DMS79 (cell line): ENCODE measurements at places on chromosomes 6 and 20.

GRCh38 chr6:130713144-130713543 lies 114.1 kb upstream of the SMLR1 start:
- DNase-seq = no peak

- peak; percentile 60 for DNase-seq
Observed at GRCh38 chr6:68651011-68651985, 16.2 kb downstream of the ADGRB3 start.

GRCh38 chr6:50102676-50103075 lies 52.9 kb upstream of the DEFB112 start:
- no peak for DNase-seq

GRCh38 chr6:156718647-156719394 lies 58.4 kb upstream of the ARID1B start:
- no peak for DNase-seq

GRCh38 chr6:121755485-121755884 lies 320.0 kb downstream of the GJA1 start:
- no peak for DNase-seq

DNA sequence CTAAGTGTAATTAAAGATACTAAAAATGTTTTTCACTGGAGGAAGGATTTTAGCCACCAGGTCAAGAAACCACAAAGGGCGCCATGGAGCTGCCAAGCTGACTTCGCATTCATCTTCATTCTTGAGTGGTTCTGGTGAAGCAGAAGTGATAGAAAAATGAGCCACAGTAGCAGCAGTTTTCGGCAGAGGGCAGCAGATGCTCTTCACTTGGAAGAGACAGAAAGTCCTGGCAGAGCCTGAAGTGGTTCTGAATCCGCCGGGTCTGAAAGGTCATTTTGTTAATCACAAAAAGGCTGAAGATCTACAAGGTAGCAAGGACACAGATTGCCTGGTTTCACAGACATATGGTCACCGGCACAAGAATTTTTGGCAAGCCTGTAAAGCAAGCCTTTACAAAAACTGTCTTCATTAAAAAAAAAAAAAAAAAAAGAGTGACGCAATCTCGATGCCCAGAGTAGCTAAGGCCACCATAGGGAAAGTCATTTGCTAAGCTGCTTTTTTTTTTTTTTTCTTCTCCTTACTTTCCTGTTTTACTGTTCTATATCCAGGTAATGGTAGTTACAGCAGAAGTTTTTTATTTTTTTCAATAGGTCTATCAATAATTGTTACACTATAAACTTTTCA lies 345.1 kb upstream of the AGPAT4 start:
- no peak for DNase-seq

DNA sequence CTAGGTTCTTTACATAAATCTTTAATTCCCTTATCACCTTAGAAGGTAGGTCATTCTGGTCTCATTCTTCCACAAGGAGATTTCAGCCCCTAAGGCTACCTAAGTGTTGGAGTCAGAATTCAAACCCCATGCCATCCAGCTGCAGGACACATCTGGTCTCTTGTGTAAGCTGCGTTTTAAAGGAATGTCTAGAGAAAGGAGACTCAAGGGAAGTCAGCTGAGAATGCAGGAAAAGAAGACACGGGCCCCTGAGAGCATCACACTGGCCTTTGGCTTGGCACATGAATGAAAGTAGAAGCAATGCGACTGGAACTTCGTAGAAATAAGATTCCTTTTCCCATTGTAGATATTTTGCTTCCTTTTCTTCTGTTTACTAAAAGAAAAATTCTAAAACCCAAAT lies 76.7 kb upstream of the SYNJ2 start:
- DNase-seq = no peak

DNA sequence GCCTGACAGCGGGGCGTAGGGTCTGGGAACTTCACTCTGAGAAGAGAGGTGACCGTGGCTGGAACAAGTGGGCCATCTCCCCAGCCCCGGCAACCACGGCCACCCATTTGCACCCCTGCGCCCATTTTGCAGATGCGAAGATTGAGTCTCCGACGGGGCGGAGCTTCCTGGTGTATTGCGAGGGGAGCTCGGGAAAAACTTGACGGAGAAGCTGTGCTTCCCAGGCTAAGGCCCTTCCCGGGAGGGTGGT lies 653 bp downstream of the ZNF335 start:
- no peak for DNase-seq

DNA sequence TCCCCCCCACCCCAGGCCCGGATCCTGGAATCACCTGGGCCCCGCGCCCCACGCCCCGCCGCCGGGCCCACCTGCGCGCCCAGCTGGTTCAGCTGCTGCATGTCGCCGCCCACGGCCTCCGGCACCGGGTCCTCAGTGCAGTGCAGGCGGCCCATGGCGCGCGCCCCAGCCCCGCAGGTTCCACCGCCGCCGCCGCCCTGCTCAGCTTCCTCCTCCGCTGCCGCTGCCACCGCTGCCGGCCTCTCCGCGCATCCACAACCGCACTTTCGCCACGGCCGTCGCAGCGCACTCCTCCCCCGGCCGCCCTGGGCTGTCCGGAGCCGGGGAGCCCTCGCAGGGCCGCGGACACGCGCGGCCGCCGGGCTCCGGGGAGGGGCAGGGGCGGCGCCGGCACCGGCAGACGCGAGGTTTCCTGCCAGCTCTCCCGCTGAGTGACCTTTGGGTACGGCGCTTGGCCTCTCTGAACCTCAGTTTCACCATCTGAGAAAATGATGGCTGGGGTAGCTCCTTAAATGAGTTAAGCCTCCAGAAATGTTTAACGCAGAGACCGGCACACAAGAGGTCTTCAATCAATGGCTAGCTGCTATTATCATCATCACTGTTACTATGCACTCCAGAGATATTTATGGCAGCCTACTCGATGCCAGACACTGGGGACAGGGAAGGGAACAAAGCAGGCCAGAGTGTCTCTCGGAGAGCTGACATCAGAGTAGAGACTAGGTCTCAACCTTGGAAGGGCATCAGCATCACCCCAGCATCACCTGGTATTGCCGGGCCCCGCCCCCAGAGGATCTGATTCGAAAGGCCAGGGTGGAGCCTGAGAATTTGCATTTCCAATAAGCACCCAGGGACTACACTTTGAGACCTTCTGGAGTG lies at the start of gene COMMD7:
Gene COMMD7 (minus strand): TSS at position 231 of the 876 bp plus-strand sequence. CDS start 76 bp downstream, at position 155.
- DNase-seq = peak; percentile 24

- no peak for DNase-seq
Observed at GRCh38 chr20:48281501-48281900, 496.2 kb upstream of the SULF2 start.

GRCh38 chr6:144286503-144287393 lies 1.6 kb downstream of the UTRN start:
- DNase-seq = no peak

DNA sequence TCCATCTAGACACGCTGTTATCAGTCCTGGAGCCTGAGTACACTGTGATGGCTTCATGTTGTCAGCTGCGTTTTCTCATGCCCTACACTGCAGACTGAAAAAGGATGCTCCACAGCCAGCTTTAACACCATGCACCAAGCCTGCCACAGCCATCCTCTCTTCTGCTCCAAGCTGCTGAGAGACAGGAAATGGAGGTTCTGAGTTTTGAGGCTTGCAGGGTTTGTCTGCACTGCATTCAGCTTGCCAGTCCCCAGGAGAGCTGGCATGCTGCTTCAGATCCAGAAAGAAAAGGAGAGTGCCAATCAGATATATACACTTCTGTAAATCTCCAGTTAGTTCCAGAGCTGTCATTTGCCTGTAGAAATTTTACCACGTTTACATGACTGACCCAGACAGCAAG lies 550.7 kb upstream of the FLRT3 start:
- no peak for DNase-seq

DNA sequence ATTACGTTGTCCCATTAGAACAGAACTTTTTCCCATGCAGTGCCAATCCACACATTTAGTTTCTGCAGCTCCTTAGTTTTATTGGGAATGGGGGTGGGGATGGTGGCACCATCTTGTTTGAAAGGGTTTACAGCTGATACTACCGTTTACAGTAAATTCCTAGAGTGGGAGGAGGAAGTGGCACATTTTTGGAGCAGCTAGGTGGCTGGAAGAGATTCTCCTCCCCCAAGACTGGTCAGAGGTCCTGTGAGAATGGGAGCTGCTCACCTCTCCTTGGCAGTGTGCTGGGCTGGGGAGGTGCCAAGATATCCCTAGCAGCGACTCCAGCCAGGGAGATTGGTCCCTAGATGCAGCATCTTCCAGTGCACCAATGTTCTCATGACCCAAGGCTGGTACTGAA lies 12.4 kb upstream of the CCN6 start:
- no peak for DNase-seq

GRCh38 chr6:31354158-31354863 lies 2.7 kb downstream of the HLA-B start:
- DNase-seq = no peak

DNA sequence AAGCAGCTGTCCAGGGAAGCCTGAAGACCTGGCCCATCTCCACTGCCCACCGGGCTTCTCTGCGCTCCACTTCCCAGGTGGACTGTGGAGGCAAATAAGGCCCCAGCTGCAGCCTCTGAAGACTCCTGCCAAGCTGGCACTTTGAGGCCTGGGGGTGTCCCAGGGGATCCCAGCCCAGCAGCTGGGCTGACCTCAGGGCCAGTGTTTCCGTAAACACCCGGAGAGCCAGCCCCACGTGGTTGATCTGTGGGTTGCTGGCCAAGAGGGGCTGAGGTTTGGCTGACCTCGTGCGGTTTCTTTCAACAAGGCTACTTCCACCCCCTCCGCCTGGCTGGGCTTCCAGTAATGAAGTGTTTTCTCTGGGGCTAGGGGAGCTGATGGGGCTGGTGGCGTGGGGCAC lies 12.4 kb upstream of the CCN5 start:
- peak; percentile 12 for DNase-seq

- no peak for DNase-seq
Observed at GRCh38 chr20:31862506-31862905, 7.8 kb downstream of the DUSP15 start.

- DNase-seq = no peak
Observed at GRCh38 chr6:98992535-98992934, 44.8 kb upstream of the FBXL4 start.

- DNase-seq = no peak
Observed at GRCh38 chr20:8974009-8974708, 94.7 kb upstream of the PLCB4 start.

DNA sequence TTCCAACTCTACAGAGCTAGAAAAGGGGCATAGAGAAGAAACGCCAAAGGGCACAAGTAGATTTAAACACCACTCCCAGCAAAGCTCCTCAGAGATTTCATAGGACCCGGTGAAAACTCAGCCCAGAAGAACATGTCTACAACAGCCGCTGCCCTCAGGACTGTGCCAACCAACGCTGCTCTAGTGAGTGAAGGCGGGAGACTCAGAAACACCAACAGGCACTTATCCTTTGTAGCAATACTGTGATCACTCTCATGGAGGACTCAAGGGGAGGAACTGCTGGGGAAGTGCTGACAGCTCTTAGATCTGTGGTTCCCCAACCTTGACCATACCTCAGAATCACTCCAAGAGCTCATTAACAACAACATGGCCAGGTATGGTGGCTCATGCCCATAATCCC lies 39.5 kb downstream of the STAU1 start:
- no peak for DNase-seq

DNA sequence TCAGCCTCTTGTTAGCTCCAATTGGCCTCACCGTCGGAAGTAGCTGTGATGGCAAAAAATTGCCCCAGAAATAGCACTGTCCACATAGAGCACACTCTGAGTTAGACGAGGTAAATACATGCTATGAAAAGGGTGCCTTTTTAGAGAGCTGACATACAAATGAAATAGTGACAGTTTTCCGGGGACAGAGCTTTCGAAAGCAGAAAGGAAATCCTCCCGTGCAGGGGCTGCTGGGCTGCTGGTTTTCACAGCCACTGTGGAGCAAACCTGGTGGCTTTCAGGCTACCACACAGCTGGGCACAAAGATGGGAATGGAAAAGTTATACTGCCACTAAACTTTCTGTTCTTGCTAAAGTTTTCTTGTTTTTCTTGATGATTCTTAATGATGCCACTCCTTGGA lies 8.3 kb downstream of the SLPI start:
- DNase-seq = no peak

- DNase-seq = no peak
Observed at GRCh38 chr20:56343861-56344381, 14.9 kb upstream of the FAM210B start.

DNA sequence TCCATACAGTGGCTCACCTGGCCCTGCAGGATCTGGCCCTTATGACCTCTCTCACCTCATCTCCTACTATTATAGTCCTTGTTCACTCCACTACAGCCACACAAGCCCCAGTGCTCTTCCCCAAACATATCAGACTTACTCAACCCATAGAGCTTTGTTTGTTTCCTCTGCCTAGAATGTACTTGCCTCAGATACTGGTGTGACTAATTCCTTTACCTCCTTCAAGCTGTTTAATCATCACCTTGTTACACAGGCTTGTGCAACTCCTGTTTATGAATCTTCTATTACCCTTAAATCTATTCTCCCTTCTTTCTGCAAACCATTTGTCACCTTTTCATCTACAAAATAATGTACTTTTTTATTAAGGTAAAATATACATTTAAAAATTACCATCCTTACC lies 3.2 kb downstream of the DEFB125 start:
- DNase-seq = no peak

DNA sequence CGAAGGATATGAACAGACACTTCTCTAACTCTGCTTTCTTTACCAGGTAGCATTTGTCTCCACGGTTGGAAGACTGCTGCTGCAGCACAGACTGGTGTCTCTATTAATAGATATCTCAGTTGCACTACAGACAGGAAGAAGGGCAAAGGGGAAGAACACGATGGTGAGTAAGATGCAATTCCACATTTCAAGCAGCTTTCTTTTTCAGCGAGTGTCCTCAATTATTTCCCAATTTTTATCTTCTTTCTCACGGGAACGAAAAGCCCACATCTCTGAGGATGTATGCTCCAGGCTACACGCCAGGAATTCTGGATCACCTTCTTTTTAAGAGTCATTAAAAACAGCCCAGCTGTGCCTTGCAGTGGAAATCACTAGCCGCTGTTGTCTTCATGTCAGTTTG lies 311.6 kb upstream of the ECI2 start:
- DNase-seq = no peak

DNA sequence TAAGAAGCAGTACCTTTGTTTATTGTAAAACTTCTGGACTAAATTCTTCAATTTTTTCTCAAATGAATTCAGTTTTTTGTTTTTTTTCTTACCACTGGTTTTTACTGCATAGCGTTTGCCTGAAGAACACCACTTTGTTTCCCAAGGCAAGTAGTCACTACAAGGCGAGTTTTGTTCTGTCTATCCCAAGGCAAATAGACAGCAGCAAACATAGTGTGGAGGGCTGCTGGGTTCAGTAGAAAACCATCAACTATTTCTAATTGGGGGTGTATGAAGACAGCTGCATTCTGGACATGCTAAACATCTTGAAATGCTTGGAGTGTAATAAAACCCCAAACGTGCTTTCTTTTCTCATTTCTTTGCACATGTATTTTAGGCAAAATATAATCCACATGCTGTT lies 197.4 kb downstream of the ESR1 start:
- DNase-seq = no peak
